GM04503 (cell line): ENCODE measurements at places on chromosomes 16 and 17.

DNA sequence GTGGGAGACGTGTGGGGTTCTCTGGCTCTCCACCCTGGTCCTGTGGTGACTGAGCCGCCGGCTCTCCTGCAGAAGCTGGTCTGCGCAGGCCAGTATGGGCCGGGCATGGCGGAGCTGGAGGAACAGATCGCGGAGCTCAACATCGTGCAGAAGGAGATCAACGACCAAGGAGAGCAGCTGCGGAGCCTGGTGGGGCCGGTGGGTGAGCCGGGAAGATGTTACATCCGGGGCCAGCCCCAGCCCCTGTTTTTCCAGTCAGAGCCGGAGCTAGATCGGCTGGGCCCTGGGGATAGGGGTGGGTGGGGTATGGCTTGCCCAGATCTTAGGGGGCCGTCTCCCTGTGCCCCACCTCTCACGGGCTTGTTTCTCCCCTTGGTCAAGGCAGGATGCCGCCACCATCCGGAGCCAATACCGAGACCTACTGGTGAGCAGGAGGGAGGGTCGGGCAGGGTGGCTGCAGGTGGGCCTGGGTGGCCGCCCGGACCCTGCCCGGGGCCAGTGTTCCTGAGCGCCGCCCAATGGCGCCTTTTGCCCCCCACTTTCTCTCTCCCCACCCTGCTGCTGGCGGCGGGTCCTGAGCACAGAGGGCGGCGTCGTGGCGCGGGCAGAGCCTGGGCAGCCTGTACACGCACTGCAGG, 5.0 kb downstream of the EVPLL start:
- no peak for DNase-seq

DNA sequence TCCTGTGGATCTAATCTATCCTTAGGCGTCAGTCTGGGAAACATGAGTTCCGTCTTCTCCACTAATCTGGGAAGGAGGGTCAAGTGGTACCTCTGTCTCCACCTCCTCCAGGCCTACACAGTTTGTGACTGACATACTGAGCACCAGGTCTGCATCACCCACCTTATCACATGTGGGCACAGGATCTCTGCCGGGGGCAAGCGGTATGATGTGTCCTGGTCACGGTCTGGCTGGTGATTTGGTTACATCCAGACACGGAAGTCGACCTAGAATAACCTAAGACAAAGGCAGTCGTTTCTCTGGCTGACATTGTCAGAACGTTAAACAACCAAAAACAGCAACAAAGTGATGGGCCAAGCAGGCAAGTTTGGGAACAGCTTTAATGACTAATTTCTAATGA, 82.5 kb upstream of the HSBP1 start:
- no peak for DNase-seq

GRCh38 chr17:36505171-36505570, 18.7 kb downstream of the ZNHIT3 start:
- no peak for DNase-seq

DNA sequence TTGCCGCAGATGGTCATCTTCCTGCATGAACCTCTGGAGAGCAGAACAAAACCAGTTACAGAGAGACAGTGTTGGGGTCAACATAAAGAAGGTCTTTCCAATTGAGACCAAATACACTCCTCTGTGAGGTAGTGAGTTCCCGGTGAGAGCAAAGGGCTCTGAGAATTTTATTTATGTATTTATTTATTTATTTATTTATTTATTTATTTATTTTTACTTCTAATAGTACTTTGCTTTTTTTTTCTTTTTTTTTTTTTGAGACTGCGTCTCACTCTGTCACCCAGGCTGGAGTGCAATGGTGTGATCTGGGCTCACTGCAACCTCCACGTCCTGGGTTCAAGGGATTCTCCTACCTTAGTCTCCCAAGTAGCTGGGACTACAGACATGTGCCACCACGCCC, 12.1 kb upstream of the COTL1 start:
- no peak for DNase-seq

- no peak for DNase-seq
Measured at GRCh38 chr17:67549820-67550219, 167.9 kb upstream of the NOL11 start.

GRCh38 chr16:30931068-30931650, 7.8 kb downstream of the FBXL19 start:
- no peak for DNase-seq

DNA sequence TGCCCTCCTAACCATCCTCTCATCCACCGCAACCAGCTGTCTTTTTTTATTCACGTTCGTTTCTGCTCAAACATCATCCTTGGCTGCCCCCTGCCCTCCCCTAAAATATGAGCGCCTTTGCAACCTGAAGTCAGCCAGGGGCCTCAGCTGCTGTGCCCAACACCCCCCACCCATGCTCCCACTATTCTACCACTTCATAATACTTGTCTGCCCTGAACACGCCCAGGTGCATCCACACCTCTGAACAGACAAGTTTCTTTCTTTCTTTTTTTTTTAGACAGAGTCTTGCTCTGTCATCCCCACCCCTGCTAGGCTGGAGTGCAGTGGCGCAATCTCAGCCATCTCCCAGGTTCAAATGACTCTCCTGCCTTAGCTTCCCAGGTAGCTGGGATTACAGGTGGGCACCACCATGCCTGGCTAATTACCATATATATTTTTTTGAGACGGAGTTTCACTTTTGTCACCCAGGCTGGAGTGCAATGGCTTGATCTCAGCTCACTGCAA, 26.9 kb downstream of the CEP295NL start:
- no peak for DNase-seq

GRCh38 chr16:66294507-66294906, 72.0 kb upstream of the CDH5 start:
- DNase-seq: no peak

DNA sequence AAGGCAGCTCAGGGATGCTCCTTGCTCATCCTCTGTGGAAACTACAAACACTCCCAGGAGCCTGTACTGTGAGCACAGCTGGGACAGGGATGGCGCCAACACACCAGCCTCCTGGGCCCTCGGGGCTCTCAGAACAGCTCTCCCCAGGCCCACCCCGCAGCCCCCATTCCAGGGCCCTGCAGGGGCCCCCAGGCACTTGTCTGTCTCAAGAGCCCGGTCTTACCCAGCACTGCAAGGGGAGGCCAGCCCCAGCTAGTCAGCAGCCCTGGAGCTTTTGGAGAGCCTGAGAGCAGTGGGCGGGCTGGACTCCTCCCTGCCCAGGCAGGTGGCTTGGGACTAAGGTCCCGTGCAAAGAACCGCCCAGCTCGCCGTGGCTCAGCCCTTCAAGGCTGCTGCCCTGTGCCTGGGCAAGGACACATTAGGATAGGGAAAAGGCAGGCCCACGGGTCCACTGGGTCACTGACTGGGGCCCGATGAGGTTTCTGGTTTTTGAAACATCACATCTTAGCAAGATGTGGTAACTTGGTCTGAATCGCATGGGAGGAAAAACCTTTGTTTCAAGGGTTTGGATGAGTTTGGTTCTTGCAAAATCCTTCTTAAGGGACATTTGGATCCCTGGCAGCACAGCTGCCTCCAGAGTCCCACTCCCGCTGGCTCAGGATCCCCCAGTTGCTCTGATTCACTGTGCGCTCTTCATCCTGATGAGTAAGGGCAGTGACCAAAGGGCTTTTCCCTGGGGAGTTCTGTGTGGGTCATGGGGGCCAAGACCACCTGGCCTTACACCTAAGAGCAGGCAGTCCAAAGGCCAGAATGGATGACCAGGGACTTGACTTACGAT, 2.8 kb downstream of the DNASE1L2 start:
- no peak for DNase-seq

DNA sequence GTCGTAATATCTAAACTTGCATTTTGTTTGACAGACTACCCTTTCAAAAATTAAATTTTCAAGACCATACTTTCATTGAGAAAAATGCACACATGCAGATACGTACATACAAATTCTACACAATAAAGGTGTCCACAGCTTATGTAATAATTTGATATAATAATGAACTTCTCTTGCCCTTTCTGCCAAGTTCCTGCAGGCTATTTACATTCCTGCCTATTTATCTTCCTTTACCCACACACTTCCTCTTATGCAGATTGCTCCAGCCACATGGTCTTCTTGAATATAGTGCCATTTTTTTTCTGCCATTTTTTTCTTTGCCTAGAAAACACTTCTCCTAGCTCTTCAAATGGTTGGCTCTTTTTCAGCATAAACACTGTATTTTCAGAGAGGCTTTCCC, 826.9 kb upstream of the CDH8 start:
- no peak for DNase-seq

DNA sequence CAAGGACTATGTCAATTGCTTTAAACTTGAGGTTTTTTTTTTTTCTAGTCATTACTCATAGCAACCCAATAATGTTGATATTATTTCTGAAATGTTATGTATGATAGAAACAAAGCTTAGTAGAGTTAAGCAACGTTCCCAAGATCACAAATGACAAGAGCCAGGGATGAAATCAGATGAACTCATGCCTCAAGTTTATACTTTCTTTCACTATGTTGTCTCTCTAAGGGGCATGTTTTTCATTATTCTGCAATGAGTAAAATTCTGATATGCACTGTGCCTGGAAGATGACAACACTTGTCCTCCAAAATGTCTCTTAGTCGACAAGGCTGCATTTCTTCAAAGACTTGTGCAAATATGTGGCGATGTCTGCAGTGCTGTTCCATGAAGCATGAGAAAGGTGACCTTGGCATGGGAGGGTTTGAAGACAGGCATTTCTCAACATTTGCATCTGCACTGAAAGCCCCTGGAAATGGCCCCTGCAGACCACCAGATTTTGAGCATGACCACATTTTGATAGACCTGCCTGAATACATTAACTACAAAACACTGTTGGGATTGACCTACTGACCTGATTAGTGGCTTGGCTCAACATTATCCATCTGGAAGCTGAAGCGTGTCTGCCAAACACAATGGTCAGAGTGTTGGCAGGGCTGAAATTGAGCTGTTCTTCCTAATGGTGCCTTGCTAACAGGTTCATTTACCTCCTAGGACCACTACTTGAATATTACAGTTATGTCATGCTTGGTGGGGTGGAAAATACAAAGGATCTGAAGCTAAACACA, 1027.5 kb downstream of the CDH11 start:
- DNase-seq: peak; percentile 44

GRCh38 chr17:8444494-8444893, 8.8 kb downstream of the NDEL1 start:
- DNase-seq: no peak

DNA sequence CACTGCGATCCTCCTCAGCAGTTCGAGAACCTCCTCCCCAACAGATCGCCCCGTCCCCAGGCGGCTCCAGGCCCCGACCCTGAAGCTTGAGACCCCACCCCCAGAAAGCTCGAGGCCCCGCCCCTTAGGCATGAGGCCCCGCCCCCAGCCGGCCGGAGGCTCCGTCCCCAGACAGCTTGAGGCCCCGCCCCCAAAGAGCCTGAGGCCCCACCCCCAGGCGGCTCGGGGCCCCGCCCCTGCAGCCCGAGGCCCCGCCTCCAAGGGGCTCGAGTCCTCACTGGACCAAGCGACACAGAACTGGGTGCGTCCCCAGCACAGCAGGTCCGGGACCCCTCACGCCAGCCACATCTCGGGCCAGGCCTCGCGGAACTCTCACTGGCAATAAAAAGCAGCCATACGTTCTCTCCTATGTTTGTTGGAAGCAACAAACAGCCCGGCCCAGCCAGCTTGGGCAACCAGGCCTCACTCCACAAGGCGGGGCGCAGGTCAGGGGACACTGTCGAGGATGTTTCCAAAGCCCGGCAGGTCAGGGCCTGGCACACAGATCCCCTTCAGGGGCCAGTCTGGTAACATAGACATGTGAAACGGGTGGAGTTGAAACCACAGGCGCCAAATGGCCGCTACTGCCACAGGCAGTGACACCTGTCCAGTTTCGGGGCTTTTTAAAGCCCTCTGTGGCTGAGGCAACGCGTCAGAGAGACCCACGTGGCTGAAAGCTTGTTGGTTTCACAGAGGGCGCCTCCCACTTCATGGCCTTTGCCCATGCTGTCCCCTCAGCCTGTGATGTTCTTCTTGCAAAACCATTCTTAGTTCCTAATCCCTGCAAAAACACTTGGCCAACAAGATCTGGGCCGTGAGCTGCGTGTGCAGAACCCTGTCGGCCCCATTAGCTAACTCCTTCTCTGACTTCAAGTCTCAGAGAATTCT, 224.2 kb downstream of the PARN start:
- no peak for DNase-seq

DNA sequence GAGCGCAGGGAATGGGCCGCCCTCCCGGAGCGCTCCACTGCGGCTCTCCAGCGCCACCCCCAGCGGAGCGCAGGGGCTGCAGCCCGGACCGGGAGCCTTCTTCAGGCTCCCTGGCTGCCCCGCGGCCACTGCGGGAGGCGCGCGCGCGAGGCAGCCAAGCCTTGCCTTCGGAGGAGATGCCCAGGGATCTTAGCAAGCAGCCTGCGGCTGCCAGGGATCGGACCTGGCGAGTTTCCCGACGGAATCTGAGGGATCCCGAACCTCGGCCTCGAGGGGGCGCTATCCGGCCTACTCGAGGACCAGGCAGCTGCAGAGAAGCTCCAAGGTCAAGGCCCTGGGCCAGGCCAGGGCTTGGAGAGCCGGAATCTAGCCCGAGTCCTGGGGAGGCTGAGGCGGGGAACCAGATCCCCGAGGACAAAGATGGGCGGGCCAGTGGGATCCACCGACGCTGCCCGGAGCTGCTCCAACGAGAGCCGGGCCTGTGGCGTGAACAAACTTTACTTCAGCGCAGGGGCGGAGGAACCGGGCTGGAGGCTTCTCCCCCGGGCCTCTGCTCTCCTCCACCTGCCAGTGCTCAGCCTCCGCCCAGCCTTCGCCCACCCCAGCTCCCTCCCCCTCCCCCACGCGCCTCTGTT, at the start of gene IRX6:
Gene IRX6 (plus strand): TSS at position 567 of the 635 bp plus-strand sequence. CDS start 889 bp downstream, outside the sequence.
- DNase-seq: no peak
